ENCODE measurements at places on chromosomes 1 and 21. TPM values are rescaled to one million over a fixed set of nuclear protein-coding genes. Genes with fewer than 3 reads are reported as not detected.

ANGPTL1 gene
- total RNA-seq = not detected

C1orf115 gene
- 5.9 TPM for total RNA-seq

CYP4A22 gene
- total RNA-seq = not detected

GPR25 gene
- not detected for total RNA-seq

GJA8 gene
- total RNA-seq = not detected

TRNP1 gene
- total RNA-seq = 300 TPM

FNBP1L gene
- 26.6 TPM for total RNA-seq

PEAR1 gene
- 7.0 TPM for total RNA-seq

SPATA46 gene
- total RNA-seq = not detected

RIMKLA gene
- 0.36 TPM for total RNA-seq

COL16A1 gene
- total RNA-seq = 2.8 TPM

BEST4 gene
- total RNA-seq = 0.37 TPM

CFAP141 gene
- total RNA-seq = not detected

RBM15 gene
- total RNA-seq = 6.4 TPM

TRIM17 gene
- total RNA-seq = not detected

NBPF6 gene
- not detected for total RNA-seq

KAZN gene
- 3.4 TPM for total RNA-seq

NEGR1 gene
- not detected for total RNA-seq

CD247 gene
- 0.36 TPM for total RNA-seq

HSD3B1 gene
- not detected for total RNA-seq

TMPRSS2 gene
- 0.13 TPM for total RNA-seq

PGBD2 gene
- total RNA-seq = 3.5 TPM

KIAA1614 gene
- 1.4 TPM for total RNA-seq

INSRR gene
- not detected for total RNA-seq

ZNF697 gene
- total RNA-seq = 1.7 TPM

CNR2 gene
- 0.01 TPM for total RNA-seq

NOC2L gene
- 85.8 TPM for total RNA-seq

PATJ gene
- total RNA-seq = 4.1 TPM

TMOD4 gene
- total RNA-seq = 0.24 TPM

DENND2D gene
- total RNA-seq = 1.0 TPM

C1orf116 gene
- 6.3 TPM for total RNA-seq

RGL1 gene
- total RNA-seq = 0.61 TPM

PIGR gene
- total RNA-seq = not detected

NTMT2 gene
- not detected for total RNA-seq

Data from A549 treated with AZD2906 at 1 μM for 4 hours (cell line).